ENCODE measurements at places on chromosomes 12 and 14. TPM values are rescaled to one million over a fixed set of nuclear protein-coding genes. Genes with fewer than 3 reads are reported as not detected.

Gene SPX
- total RNA-seq = 0.76 TPM

Gene NUP107
- total RNA-seq = 132 TPM

Gene FBXO34
- 14.2 TPM for total RNA-seq

Gene KERA
- not detected for total RNA-seq

Gene FGF23
- 0.24 TPM for total RNA-seq

GRCh38 chr12:108966378-108967151 lies 54.3 kb downstream of the SVOP start:
- no peaks in the 10 kb centered on the region for H3K4me1 ChIP-seq
- H3K4me3 ChIP-seq = no peak overlapping the region
- no peaks in the 10 kb centered on the region for H3K36me3 ChIP-seq
- H3K27ac ChIP-seq = no peak overlapping the region

GRCh38 chr12:105418821-105419291 lies 88.4 kb downstream of the C12orf75 start:
- H3K4me1 ChIP-seq = no peaks in the 10 kb centered on the region
- no peak overlapping the region for H3K4me3 ChIP-seq
- H3K27me3 ChIP-seq = no peaks in the 10 kb centered on the region

- DNase-seq = no peak
- peak overlapping the region; percentile 77 for H3K27ac ChIP-seq
- no peaks in the 10 kb centered on the region for H3K27me3 ChIP-seq
- peaks cover 58% of the 10 kb centered on the region for H3K4me1 ChIP-seq
- H3K4me3 ChIP-seq = no peak overlapping the region
Observed at GRCh38 chr12:75635606-75636444, 124.4 kb upstream of the KRR1 start.

DNA sequence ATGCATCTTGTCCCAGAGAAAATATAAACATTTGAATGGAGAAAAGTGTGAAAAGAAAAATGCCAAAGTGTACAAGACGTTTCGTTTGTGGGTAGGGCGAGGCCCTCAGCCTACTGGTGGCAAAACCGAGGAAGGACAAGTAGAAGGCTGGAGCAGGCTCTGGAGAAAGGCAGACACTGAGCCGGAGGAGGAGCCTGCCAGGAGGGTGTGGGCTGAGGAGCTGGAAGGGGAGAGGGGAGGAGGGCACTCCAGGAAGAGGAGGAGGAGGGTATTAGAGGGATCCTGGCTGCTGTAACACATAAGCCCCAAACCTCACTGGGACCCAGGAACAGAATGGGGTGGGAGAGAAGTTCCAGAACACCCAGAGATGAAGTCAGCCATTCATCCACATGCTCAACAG lies 47.7 kb downstream of the CLMN start:
- 0 out of 2 replicates have a peak, but pooled peaks cover 2% of the 10 kb centered on the region for H3K36me3 ChIP-seq
- no peak overlapping the region for H3K27ac ChIP-seq

- no peak within 1 kb of the TSS for H3K27ac ChIP-seq
- H3K4me1 ChIP-seq = peaks cover 18% of the 10 kb centered on the region
- H3K36me3 ChIP-seq = no peaks in the 10 kb centered on the region
- peaks cover 37% of the 10 kb centered on the region for H3K27me3 ChIP-seq
- H3K4me3 ChIP-seq = peak within 1 kb of the TSS; percentile 78
Observed at GRCh38 chr12:99984271-99985128, at the start of gene ANKS1B. ANKS1B (minus strand) TSS chr12:99984936; CDS start chr12:99984237, 699 bp downstream.

GRCh38 chr12:61854902-61855301 lies 405.3 kb upstream of the USP15 start:
- H3K27me3 ChIP-seq = no peaks in the 10 kb centered on the region
- DNase-seq = no peak
- no peak overlapping the region for H3K4me3 ChIP-seq

GRCh38 chr12:77362509-77363210 lies 297.3 kb upstream of the E2F7 start:
- H3K36me3 ChIP-seq = no peaks in the 10 kb centered on the region
- H3K27me3 ChIP-seq = peaks cover 4% of the 10 kb centered on the region
- H3K27ac ChIP-seq = no peak overlapping the region

DNA sequence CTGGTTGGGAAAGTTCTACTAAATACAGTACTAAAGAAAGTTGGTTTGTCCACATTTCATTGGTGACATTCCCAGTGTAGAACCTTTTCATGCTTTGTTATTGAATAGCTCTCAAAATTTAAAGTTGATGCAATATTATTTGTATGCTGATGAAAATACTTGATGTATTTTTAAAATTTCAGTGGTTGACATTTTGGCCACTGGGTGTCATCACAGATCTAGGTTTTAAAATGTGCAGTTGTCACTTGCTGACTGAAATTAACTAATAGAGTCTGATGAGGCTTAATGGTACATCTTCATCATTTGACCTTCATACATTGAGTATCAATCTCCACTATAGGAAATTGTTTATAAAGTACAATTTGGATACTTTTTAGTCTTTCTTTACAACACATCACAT lies 37.1 kb downstream of the CMAS start:
- H3K36me3 ChIP-seq = peaks cover 2% of the 10 kb centered on the region
- no peak for DNase-seq
- H3K4me3 ChIP-seq = no peak overlapping the region
- no peak overlapping the region for H3K27ac ChIP-seq
- no peaks in the 10 kb centered on the region for H3K27me3 ChIP-seq

DNA sequence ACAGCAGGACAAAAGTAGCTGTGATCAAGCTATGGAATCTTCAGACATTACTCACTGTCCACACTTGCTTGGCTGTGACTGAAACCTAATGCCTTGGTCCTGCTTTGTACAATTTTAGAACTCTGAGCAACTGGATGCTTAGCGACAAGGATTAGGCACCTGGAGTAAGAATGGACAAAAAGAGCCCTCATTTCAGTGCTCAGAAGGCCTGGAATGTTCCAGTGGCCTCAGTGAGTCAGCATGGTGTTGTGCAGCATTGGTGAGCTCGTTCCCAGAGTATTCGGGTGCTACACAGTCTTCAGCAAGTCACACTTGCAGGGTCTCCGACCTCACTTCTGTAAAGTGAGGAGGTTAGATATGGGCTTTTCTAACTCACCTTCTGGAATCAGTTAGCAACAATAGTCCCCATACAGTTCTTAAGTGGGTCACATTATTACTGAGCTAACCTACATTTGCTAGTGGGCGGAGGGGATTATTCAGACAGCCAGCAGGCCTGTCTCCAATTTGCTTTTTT lies 108.0 kb upstream of the MDM1 start:
- no peak for DNase-seq
- no peak overlapping the region for H3K4me3 ChIP-seq
- H3K27ac ChIP-seq = no peak overlapping the region
- peaks cover 24% of the 10 kb centered on the region for H3K36me3 ChIP-seq

DNA sequence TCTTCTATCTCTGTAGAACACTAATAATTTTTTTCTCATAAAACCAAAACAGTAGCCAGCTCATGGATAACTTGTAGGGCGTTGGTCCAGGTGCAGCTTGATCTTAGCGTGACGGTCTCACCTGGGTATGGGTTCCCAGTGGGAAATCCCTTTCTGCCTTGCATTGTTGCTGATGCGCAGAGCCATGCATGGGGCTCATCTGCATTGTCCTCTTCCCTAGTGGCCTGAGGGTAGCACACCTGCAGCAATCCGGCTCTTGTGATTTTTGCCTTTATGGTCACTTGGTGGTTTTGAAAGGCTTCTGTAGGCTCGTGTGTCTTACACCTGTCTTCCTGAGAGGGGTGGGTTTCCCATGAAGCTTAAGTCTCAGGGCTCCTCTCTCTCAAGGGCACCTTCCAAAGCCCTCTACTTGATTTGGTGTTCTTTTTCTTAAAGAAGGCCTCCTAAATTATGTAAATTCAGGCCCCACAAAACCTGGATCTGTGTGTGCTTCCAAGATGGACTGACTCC lies 130.6 kb downstream of the PRKCH start:
- DNase-seq = no peak
- no peaks in the 10 kb centered on the region for H3K27me3 ChIP-seq
- no peak overlapping the region for H3K27ac ChIP-seq
- H3K4me1 ChIP-seq = peaks cover 14% of the 10 kb centered on the region
- no peaks in the 10 kb centered on the region for H3K36me3 ChIP-seq
- H3K4me3 ChIP-seq = no peak overlapping the region

GRCh38 chr14:98175436-98175835 lies 1096.6 kb downstream of the BCL11B start:
- no peak overlapping the region for H3K27ac ChIP-seq
- H3K4me1 ChIP-seq = peaks cover 19% of the 10 kb centered on the region
- no peaks in the 10 kb centered on the region for H3K36me3 ChIP-seq
- no peak for DNase-seq
- H3K27me3 ChIP-seq = no peaks in the 10 kb centered on the region

DNA sequence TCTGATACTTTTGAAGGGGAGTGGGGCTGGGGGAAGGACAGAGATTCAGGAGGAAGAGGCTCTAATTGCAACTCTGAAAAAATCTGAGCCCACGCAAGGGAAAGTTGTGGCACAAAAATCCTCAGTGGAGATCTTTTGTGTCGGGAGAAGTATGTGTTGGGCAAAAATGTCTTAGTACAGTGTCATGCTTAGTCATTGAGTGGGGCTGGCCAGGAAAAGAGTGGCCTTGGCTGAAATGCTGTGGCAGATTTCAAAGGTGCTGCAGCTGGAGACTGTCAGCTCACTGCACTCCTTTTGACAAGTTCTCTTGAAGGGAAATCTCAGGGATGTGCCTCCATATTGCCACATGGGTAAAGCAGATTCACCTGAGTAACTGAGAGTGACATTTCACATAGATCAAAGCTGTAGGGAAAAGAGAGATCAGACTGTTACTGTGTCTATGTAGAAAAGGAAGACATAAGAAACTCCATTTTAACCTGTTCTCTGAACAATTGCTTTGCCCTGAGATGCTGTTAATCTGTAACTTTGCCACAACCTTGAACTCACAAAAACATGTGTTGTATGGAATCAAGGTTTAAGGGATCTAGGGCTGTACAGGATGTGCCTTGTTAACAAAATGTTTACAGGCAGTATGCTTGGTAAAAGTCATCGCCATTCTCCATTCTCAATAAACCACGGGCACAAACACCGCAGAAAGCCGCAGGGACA lies 36.0 kb upstream of the GLIPR1 start:
- H3K27me3 ChIP-seq = no peaks in the 10 kb centered on the region
- no peak for DNase-seq
- H3K4me1 ChIP-seq = no peaks in the 10 kb centered on the region
- H3K36me3 ChIP-seq = peaks cover 23% of the 10 kb centered on the region

GRCh38 chr14:63009495-63009894 lies 35.8 kb downstream of the KCNH5 start:
- no peaks in the 10 kb centered on the region for H3K27me3 ChIP-seq
- no peak for DNase-seq
- H3K36me3 ChIP-seq = no peaks in the 10 kb centered on the region
- H3K4me3 ChIP-seq = no peak overlapping the region
- H3K4me1 ChIP-seq = peaks cover 5% of the 10 kb centered on the region

DNA sequence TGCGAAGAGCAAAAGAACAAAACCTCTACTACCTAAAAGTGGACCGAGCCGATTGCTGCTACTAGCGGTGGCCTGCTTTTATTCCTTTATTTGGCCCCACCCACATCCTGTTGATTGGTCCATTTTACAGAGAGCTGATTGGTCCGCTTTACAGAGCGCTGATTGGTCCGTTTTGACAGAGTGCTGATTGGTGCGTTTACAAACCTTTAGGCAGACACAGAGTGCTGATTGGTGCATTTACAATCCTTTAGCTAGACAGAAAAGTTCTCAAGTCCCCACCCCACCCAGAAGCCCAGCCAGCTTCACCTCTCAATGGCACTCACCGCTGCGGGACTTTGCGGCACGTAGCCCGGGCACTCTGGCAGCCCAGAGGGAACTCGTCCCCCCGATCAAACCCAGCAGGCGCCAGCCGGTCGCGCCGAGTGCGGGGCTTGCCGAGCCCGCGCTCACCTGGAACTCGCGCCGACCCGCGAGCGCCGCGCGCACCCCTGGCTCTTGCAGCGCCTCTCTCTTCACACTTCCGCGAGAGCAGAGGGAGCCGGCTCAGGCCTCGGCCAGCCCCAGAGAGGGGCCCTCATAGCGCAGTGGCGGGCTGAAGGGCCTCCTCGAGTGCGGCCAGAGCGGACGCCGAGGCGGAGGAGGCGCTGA lies 8.7 kb upstream of the FGD4 start:
- peak overlapping the region; percentile 58 for H3K4me3 ChIP-seq
- H3K27ac ChIP-seq = no peak overlapping the region
- H3K27me3 ChIP-seq = no peaks in the 10 kb centered on the region
- peak; percentile 60 for DNase-seq
- peaks cover 3% of the 10 kb centered on the region for H3K36me3 ChIP-seq
- peaks cover 5% of the 10 kb centered on the region for H3K4me1 ChIP-seq

GRCh38 chr14:79284621-79285020 lies 926.7 kb downstream of the DIO2 start:
- DNase-seq = no peak
- H3K27me3 ChIP-seq = peaks cover 50% of the 10 kb centered on the region
- peaks cover 34% of the 10 kb centered on the region for H3K4me1 ChIP-seq

GRCh38 chr12:67647181-67647798 lies 1.3 kb upstream of the DYRK2 start:
- H3K36me3 ChIP-seq = peaks cover 3% of the 10 kb centered on the region
- H3K27me3 ChIP-seq = no peaks in the 10 kb centered on the region
- H3K4me1 ChIP-seq = peaks cover 29% of the 10 kb centered on the region
- H3K4me3 ChIP-seq = peak overlapping the region; percentile 95
- H3K27ac ChIP-seq = peak overlapping the region; percentile 81

Measured in WTC11 (cell line).